ENCODE measurements at places on chromosomes 7 and 10.

DNA sequence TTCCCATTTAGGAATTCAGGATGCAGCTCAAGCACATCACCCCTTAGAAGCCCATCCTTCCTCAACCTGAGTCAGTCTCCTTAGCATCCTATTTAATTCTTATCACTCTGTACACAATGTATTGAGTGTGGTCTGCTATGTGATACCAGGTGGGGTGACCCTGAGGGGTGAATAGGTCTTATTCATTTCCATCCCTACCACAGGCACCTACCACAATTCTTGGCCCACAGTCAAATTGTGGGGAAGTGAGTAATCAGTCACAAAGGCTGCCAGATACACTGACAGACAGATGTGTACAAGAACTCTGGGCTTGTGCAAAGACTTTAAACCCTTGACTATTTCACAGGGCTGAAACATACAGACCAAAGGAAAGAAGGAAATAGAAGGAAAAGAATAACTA is 560.5 kb downstream of the PARD3 start:
- DNase-seq, result no peak

- no peak for DNase-seq
These were observed 24.9 kb downstream of the SFR1 start for GRCh38 chr10:104146882-104147281.

GRCh38 chr7:2041496-2042367 is 191.0 kb downstream of the MAD1L1 start:
- DNase-seq, result no peak

GRCh38 chr10:6064119-6064518 is 2.0 kb upstream of the IL2RA start:
- DNase-seq, result no peak

DNA sequence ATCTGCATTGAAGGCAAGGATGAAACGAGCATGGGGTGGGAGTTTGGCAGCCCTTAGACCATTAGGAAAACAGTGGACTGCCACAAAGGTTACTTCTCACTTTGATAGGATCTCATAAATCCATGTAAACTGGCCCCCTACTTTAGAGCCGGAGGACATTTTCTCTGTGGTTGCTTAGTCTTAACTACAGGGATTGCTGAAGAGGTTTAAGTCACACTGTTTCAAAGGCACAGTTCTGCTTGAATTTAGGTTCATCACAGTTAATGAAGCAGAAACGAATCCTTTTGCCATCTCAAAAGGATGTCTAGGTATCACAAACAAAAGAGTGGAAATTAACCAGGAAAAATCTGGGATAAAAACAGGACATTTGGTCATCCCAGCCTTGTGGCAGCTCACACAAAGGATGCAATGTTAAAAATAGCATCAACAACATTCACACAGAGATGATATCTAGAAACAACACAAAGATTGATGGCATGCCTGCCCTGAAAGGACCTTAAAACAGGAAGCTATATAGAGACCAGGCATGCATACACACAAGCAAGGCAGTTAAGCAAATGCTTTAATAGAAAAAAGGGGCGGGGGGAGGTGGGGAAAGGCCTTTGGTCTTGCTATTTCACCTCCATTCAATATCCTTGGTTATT is 74.0 kb downstream of the DOCK4 start:
- DNase-seq, result no peak

DNA sequence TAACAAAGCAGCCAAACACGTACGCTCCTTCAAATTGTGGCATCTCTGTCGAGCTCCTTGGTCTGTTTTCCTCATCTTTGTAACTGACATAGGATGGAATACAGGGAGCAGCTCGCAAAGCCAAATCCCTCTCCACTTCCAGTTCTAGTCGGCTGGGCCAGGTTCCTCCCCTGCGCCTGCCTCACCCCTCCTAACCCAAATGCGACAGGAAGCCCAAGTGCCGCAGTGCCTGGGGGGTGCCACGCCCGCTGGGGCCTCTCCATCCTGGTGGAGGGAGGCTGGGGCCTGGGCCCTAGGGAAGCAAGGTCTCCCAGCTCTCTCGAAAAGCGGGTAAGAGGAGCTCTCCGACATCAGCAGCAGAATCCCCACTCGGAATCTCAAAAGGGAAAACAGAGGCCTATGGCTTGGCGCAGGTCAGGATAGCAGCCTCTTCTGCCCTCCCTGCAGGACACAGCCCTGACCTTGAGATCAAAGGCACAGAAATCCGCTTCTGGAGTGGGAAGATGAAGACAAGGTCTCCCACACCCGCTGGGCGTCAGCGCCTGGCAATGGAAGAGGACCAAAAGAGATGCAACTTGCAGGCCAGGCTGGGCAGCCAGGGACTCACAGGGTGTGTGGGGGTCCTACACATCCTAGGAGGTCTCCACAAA is 165.8 kb downstream of the NRF1 start:
- no peak for DNase-seq

- DNase-seq, result no peak
These were observed 3.8 kb downstream of the KMT2E start for GRCh38 chr7:105017657-105018365.

GRCh38 chr7:69204943-69205342 is 393.3 kb upstream of the AUTS2 start:
- DNase-seq, result no peak

GRCh38 chr10:43702213-43702935 is 53.7 kb upstream of the ZNF32 start:
- no peak for DNase-seq

DNA sequence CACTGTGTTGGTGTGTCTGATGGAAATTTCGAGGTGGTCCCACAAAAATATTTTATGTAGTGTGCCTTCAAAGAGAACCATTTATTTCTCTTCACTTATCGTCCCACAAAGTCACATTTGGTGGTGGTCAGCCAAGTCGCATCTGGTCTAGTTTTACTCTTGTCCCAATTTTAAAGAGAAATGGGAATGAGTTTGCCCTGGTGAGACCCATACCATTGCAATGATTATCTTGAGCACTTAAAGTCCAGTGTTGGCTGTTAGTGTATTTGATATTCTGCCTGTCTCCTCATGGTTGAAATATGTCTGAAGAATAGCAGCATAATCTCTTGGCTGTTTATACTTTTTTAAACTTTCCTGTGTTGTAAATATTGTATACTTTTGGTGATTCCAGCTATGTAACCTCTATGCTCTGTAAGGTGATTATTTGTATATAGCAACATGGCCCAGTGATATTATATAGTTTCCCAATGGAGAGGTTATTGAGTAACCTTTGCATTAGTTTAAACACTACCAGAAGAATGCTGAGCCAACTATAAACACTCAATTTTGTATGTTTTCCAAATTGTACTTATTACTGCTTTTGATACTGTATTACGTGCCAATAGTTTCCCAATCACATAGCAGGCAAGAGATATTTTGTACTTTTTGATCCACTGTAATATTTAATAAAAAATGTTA is 172.2 kb downstream of the RTKN2 start:
- no peak for DNase-seq

DNA sequence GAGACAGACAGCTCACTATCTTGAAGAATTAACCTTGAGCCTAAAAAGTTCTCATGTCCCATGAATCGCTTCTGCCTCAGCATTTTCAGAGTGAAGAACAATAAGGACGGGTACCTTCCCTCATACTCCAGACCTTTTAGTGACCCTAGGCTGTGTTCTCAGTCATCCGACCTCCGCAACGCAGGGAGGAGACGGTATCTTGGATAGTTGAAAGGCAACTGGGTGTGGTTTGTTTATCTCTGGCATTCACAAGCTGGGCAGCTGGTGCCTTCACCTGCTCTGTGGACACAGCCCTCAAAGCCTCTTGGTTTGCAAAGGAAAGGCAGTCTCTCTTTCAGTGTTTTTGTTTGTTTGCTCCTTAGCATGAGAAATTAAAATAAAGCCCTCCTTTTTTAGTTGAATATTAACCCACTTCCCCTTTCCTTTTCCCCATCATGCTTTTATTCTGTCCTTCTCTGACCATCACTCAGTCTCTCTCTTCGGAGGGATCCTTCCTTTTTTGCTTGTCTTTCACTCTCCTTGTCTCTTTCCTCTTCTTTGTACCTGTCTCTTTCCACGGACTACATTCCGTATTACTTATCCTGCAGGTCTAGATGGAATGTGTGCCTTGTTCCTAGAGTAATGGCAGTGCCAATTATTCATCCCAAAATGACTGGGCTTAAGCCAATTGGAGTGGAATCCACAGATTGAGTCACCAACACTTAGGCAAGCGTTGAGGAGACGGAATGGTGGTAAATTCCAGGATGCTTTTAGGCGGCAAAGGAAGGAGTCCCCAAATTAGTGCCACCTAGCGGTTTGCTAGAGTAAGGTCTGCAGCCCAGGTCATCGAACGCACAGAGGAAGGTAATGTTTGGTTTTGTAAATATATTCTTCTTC is 45.8 kb downstream of the PRR15 start:
- no peak for DNase-seq

DNA sequence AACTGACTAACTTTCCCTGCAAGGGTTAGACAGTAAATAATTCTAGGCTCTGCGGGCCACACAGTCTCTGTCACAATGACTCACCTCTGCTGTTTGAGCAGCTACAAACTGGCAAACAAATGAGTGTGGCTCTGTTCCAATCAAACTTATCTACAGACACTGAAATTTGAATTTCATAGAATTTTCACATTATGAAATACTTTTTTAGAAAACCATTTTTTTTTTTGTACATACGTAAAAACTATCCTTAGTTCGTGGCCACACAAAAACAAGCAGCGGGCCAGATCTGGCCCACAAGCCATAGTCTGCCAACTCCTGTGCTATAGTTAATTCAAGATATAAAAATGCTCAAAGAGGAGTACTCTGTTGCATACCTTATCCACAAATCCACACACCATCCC is 32.6 kb downstream of the PIP4K2A start:
- no peak for DNase-seq

DNA sequence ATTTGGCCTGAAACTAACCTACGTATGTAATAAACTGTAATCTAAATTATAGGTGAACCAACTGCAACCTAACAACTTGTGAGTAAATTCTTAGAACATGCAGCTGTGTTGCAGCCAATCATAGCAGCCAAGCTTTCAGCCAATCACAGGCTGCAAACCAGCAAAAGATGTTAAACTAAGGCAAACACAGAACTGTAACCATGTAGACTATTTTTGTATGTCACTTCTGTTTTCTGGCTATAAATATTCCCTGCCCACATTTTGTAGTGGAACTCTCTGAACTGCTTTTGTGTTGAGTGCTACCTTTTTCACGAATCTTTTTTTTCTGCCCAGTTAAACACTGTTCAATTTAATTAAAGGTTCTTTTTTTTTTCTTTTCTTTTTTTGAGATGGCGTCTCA is 28.2 kb upstream of the ZPBP start:
- no peak for DNase-seq

DNA sequence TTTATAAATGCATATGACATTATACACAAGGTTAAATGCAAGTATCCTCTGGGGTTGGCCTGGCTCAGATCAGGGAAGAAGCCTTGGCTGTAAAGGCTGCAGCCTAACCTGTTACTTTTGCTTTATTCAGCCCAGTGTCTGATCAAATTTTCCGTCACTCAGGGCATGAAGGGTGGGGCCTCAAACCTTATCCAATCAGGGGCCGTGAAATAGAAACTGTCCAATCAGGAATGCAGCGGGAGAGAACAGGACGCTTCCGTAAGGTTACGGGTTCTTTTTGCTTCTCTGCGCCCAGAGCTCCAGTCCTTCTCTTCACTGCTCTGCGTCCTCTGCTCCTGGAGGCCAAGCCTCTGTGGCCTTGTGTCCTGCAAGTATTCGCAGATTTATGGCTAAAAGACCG is at the start of gene ZNF716:
Gene ZNF716 (plus strand): TSS at position 274 of the 400 bp plus-strand sequence. CDS start 112 bp downstream, at position 386.
- no peak for DNase-seq

DNA sequence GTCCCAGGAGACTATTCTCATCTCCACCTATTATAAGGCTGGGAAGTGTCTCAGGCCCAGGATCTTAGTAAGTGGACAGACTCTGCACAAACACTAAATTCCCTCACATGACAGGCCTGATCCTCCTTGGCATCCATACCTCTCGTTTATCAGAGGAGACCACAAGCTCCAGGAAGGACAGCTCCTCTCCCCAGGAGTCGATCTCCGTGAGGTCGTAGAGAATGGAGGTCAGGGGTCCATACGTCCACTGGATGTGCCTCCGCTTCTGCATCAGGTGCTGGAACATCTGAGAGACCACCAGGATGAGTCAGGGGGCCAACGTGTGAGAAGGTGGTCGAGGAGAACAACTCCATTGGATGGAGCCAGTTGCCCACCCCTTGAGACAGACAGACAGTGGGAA is 5.6 kb downstream of the TRPV5 start:
- no peak for DNase-seq

DNA sequence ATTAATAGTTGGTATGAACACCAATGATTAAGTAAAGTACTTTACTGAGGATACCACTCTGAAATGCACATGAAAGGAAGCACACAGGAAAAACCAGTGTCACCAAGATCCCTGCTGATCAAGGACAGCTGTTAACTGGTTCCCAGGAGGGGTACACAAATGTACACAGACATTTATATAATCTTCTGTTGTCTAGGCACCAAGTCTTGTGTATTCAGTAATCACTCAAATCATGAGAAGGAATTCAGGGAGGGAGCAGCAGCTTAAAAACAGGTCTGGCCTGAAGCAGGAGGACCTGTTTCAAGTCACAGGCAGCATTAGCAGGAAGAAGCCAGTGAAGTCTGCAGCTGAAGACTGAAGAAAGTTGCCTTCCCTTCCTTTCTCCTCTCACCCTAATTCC is 18.7 kb downstream of the MPP7 start:
- DNase-seq, result no peak

GRCh38 chr10:56496186-56496486 is 135.1 kb upstream of the ZWINT start:
- DNase-seq, result no peak

DNA sequence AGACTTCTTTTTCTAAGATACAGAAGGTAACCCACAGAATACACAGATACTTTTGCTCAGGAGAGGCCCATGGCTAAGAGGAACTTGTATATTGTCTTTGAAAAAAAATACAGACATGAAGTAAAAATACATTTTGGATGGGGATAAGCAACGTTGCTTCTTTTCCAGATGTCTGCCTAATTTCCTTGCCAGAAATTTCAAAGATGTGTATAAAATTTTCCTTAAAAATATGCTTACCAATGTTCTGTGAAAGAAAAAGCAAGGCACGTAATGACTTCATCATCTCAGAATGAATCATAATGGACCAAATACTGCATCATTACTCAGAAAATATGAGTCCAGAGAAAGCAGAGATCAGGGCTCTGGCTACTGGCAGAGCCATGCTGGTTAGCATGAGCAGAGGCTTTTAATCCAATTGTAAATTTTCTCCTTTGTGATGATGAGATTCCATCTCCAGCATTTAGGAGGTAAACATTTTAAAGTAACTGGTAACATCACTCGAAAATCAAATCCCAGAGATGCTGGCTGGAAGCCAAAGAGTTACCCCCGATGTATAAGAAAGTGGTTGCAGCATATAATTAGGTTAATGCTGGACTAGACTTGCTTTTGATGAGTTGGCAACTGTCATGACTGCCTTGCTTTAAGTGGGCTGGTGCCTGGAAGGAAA is 272.5 kb downstream of the SEMA3A start:
- no peak for DNase-seq

- no peak for DNase-seq
These were observed 1.7 kb upstream of the IGFBP3 start for GRCh38 chr7:45922810-45923209.

Measured in activated gamma-delta T cell (primary cell).